ENCODE measurements at places on chromosomes 3 and 15.

DNA sequence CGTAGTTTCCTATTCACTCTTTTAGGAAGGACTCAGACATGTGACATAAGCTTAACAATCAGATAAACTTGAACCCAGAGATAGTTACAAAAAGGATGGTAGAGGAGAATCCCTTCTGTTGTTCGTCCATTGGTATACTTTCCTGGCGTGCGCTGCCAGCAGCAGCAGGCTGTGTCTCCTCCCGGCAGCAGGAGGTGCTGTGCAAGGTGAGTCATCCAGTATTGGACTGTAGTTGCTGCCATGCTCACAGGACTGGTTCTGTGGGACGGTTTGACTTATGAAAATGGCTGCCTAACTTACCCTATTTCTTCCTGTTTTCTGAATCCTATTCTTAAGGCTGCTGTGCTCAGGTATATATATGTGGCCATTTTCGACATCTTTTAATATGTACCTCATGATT lies 253.4 kb upstream of the LRRC3B start:
- no peak for DNase-seq

- DNase-seq: no peak
Measured at GRCh38 chr3:58474967-58475578, 16.8 kb upstream of the KCTD6 start.

DNA sequence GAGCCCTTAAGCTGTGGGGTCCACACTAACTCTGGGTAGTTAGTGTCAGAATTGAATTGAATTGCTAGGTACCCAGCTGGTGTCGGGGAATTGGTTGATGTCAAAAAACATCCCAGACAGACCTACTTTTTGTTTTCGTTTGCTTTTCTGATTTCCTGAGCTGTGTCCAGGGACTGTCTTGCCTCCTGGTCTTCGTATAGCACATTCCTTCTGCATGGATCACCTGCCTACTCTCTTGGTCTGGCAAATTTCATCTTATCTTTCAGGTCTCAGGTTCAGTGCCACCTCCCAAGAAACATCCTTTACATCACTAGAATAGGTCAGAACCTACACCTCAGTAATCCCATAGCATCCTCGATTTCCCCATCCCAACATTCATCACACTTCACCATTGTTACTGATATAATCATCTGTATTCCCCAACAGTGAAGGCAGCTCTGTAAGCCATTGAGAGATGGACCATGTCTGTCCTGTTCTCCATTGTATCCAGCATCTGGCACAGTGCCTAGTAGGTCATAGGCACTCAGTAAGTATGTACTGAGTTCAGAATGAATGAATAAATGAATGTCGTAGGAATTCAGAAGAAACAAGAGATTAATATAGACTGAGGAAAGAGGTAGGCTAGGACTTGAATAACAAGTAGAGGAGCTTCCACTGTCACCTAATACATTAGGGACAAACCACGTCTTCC lies 81.2 kb downstream of the ANP32A start:
- no peak for DNase-seq

- no peak for DNase-seq
Measured at GRCh38 chr15:61106044-61106834, 122.9 kb downstream of the RORA start.

DNA sequence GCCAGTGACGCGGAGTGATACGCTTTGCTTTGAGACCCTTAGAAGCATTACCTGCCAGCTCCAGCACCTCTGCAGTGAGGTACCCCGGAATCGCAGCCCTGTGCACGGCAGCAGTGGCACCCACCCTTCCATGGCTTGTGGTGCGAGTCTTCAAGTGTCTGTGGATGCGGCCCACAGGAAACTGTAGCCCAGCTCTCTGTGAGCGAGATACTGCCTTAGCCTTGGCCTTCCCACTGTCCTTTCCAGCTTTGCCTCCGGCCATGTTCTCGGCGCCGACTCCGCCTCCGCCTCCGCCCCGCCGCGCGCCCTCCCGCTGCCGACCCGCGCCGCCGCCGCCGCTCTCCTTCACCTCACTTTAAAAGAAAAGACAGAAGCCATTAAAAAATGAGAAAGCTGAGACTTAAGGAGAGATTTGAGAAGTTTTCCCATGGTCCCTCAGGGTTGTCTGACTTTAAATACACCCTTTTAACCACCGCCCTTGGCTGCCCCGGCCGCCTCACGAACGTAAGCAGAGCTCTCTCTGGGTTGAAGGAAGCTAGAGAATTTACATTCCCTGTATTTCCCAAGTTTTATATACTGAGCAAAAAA lies 78.5 kb upstream of the FAM174B start:
- no peak for DNase-seq

DNA sequence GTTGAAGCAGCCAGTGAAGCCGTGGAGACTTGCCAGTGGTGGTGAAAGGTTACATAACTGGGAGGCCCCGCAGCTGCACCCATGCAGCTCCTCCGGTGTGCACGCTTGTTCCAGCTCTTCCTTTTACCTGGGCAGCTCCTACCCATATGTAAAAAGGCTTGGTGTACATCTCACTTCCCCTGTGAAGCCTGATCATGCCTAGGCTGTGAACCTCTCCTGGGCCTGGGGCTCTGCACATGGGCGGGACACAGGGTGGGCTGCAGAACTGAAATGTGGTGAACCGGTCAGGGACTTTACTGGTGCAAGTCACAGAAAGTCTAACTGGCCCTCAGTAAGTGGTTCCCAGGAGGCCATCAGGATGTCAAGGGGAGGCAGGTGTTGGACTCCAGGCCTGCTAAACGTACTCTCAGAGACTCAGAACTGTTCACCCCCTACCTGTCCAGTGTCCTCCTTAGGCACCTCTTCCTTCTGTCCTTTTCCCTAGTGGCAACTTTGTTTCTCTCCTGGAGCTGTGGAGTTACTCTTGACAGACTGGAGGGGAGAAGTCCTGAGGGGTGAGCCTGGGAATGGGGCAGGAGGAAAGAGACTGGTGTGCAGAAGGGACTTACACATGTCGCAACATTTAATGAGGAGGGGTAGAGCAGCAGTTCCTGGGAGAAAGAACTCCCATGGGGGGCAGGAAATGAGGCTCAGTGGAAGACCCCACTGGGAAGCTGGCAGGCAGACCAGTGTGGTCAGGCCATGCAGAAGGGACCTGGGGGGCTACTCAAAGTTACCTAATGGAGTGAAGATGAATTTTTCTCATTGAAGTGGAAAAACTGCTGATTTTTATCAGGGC lies 148.1 kb downstream of the EEFSEC start:
- DNase-seq: no peak

DNA sequence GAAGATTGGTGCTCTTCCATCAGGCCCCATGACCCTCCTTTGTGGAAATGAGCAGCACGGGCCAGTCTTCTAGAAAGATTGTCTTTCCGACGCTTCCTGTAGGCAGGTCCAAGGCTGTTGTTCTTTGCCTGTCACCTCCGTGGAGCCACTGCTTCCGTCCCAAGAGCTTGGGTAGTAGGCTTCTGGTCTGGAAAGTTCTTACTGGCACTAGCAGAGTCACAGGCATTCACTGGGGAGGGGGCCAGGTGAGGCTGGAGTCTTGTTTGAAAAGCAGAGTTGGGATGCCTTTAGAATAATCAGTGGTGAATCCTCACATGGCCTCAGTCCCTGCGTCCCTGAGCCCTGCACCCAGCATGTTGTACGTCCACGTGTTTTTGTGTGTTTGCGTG lies 76.2 kb upstream of the ADPGK start:
- DNase-seq: no peak

DNA sequence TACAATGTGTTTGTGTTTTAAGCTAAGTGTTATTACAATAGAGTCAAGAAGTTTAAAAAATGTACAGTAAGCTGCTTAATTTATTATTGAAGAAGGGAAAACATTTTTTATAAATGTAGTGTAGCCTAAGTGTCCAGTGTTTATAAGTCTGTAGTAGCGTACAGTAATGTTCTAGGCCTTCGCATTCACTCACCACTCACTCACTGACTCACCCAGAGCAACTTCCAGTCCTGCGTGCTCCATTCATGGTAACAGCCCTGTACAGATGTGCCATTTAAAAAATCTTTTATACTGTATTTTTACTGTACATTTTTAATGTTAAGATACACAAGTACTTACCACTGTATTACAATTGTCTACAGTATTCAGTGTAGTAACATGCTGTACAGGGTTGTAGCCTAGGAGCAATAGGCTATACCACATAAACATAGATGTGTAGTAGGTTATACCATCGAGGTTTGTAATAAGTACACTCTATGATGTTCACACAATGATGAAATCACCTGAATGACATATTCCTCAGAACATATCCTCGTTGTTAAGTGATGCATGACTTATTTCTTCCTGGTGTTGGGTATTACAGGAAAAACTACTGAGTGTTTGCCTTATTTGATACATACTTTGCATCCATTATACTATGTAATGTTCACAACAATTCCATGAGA lies 156.6 kb upstream of the NUDT16 start:
- no peak for DNase-seq

- DNase-seq: no peak
Measured at GRCh38 chr3:11349446-11349845, 77.2 kb downstream of the ATG7 start.

DNA sequence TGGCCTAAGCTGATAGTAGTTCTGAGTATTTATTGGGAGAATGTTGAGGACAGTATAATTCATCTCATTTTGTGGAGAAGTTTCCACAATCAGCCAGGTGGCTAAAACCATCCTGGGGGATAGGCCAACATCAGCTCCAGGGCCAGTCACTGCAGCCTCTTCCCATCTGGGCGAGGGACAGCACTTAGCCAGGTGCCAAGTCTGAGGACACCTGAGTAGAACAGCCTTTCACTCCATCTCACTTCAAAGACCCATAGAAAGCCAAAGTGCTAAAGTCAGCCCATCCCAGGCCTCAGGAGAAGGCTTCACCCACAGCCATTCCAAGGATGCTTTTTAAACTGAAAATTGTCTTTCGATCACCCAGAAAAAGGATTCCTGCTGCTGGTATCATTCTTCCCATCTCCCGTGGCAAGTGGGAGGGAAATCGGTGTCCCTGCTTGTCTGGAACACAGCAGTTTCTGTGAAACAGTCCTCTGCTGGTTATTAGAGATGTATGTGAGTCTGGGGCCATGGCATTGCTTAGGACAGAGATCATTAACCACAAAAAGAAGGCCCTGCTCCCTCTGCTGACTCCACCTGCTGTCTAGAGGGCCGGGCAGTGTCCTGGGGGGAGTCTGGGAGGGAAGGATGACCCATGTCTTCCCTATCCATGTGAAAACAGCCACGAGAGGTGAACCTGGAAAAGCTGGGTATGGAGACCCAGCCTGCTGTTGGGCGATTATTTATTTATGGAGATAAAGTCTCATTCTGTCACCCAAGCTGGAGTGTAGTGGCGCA lies 9.6 kb downstream of the CALML4 start:
- DNase-seq: no peak

- DNase-seq: no peak
Measured at GRCh38 chr3:148229107-148229506, 468.6 kb upstream of the AGTR1 start.

DNA sequence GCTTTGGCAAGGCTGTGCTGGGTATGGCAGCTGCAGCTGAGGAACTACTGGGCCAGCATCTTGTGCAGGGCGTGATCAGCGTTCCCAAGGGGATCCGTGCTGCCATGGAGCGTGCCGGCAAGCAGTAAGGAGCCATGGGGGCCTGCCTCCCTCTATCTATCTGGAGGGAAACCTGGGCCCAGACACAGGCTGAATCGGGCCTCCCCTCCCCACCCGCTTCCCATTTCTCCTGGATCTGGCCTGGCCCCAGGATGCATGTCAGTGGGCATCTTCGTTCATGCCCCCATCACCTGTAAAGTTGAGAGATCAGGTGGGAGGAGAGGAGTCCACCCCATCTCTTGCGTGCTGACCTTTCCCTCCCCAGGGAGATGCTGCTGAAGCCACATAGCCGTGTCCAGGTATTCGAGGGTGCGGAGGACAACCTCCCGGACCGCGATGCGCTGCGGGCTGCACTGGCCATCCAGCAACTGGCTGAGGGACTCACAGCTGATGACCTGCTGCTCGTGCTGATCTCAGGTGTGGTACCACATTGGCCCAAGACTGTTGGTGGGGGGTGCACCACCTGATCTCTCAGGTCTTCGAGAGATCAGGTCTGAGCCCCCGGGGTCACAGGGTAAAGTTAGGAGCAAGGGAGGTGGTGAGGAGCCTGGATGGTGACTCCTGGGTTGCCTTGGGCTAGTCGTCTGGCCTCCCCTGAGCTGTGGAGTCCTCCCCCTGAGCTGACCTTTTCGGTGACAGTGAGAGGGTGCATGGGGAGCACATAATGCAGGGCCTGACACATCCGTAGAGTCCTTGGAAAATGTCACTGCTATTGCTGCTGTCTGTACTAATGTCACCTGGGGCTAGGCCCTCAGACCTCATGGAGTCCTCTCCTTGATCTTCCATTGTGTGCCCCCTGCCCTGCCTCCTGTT lies 3.2 kb downstream of the GLYCTK start:
- no peak for DNase-seq

DNA sequence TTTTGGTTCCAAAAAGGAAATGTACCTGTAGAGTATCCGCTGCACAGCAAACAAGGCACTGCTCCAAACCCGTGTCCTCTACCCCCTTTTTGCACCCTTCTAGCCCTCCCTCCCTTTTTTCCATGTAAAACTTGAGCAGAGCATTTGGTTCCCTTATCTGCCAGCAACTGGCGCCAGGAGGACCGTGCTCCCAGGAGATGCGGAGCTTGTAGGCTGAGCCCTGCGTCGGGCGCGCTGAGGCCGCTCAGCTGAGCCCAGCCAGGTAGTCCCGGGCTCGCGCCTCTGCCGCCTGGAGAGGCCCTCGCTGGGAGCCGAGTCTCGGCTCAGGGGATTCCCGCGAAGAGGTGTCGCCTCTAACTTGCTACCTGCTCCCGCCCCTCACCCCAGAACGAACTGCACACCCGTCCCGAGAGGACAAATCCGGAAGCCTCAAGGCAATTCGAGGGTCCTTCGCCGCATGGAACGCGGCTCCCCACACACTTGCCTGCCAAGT lies 575 bp downstream of the TRPM7 start:
- peak; percentile 49 for DNase-seq

- DNase-seq: no peak
Measured at GRCh38 chr15:41490355-41490754, 3.3 kb upstream of the ITPKA start.

GRCh38 chr3:11391174-11391879 lies 119.1 kb downstream of the ATG7 start:
- DNase-seq: no peak

- DNase-seq: no peak
Measured at GRCh38 chr3:16392065-16392464, 121.4 kb downstream of the RFTN1 start.

- no peak for DNase-seq
Measured at GRCh38 chr3:150599611-150600297, 3.4 kb upstream of the SELENOT start.

DNA sequence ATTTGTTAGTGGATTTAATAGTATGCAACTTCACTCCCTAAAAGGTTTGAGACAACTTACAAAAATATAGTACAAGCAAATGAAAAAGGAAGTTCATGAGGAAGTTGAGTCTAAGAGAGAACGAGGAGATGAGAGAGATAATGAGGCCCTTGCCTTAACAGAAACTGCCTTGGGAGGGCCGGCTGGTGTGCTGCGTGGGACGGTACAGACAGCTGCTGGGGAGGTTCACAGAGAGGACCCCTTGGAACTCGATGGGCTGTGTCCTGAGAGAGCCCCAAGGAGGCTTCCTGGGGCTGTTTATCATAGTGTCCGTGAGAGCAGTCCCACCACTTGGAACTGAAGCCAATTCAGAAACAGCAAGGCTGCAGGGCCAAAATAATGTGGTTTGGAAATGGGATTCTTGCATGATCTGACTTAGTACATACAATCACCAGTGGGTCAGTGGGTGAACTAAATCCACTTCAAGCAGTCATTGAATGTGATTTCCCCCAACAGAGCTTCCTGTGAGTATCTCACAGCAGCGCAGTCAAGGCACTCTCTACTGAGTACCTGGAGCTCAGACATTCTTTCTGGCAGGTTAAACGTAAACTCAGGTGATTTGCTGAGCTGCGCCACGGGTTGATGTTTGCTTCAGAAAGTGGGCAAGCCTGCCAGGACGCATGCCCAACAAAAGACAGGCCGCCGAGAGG lies 90.8 kb downstream of the CRTC3 start:
- DNase-seq: no peak
